ENCODE measurements at places on chromosomes 7 and 10.

DNA sequence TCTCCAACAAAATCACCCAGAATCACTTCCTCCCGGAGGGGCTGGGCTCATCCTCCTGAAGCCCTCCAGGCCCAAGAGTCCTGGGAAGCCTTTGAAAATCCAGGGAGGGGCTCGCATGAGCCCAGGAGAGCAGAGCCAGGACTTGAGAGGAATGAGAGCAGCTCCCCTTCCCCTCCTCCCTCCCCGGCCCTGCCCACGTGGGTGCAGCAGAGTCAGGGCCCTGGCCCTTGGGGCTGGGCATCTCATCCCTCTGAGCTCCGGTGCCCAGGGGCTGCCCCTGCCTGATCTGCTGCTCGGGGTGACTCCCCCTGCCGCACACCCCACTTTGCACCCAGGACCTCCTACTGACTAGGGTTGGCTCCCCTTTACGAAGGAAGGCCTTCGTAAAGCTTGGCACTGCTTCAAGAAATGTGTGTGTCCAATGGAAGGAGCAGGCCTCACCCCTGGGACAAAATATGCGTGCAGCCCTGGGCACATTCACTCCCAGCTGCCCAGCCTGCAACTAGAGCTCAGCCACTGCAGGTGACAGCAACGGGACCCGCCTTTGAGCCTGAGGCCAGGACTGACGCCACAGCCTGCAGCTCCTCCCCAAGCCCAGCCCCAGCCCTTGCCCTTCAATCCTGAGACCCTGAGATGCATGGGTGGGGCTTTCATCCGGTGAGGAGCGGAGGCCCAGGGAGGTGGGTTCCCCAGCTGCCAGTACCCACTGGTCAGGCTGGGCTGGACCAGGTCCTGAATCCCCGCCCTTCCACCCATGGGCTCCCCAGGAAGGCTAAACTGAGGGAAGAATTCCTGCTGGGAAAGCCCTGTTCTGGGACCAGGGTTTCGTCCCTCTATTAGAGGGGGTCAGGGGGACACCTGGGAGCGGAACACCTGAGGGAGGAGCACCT lies 21.8 kb downstream of the PWWP2B start:
- peak; percentile 86 for DNase-seq

- no peak for DNase-seq
Measured at GRCh38 chr7:141234335-141235105, 160.7 kb downstream of the TMEM178B start.

- DNase-seq: no peak
Measured at GRCh38 chr7:108409146-108409545, 47.1 kb downstream of the NRCAM start.

- DNase-seq: no peak
Measured at GRCh38 chr7:1861799-1862458, 191.9 kb downstream of the ELFN1 start.

DNA sequence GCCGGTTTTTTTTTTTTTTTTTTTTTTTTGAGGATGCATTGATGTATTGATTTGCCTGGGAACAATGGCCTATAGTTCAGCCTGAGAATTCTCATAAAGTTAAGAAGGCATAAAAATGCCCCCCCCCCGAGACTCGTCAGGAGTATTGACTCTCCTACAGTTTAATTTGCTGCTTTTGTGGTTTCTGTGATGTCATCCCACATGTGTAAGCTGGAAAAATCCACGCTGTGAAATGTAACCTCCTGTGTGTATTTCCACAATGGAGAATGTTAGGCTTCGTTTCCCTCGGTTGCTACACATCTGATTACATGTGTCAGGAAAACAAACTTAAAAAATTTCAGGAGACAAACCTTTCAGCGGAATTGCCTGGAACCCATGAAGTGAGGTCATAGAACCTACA lies 117.9 kb downstream of the FANK1 start:
- no peak for DNase-seq

DNA sequence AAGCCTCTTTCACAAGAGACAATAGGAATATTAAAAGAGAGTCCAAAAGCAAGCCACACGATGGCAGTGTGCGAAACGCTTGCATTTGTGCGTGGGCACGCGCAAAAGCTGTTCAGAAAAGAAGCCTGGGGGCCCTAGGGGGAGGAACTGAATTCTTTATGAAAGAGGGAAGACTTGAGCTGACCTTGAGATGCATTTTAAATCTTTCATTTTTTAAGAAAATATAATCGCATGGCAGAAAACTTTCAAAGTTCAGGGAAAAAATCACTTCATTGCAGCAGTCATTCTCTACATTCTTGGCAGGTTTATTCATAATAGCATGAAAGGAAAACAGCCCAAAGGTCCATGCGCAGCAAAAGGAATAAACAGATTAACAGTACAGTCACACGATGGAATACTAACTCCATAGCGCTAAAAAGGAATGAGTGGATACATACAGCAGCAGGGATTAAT lies 206.5 kb upstream of the PRKCQ start:
- DNase-seq: no peak

Measured in GM23338 (cell line).